ENCODE measurements at places on chromosomes 11 and 22.

DNA sequence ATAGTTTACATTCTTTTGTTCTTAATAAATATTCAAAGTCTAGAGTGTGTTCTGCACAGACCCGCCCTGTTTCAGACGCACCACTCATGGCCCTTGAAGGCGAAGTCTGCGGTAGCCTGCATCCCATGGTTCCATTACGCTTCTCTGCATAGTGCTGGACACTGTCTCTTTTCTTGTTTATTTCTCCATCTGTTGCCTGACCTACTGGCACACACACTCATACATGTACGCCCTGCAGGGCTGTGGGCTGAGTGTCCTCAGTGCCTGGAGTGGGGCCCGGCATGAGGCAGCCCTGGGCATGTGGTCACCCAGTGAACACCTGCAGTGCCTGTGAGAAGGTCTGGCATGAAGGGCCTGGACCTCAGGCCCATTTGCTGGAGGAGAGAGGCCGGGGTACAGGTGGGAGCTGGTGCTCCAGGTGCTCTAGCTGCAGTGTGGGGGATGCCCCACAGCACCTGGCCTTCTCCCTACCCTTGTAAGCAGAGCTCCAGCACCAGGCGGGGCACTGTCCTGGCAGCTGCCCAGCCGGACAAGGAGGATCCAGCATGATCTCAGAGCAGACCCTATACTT, 404.1 kb downstream of the TBC1D22A start:
- no peak for ATAC-seq

- no peak for ATAC-seq
These were observed 10.6 kb downstream of the MMP20 start for GRCh38 chr11:102614485-102614884.

DNA sequence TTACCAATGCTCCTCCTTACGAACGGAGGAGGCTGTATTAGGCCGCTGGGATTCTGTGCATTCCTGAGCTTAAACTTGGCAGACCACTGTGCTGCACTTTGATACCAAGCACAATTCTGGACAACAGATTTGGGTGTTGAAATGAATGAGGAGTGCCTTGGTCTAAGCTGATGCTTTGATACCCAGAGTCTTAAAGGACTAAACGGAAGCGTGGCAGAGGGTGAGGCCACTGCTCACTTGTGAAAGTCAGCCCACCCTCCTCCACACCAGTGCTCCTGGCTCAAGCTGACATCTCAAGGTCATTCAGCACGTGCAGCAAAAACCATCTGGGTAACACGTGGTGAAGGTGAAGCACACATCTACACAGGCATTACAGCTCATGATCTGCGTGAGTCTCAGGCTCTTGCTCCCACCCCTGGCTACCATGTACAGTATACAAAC, 85.9 kb downstream of the MICAL3 start:
- ATAC-seq: no peak

DNA sequence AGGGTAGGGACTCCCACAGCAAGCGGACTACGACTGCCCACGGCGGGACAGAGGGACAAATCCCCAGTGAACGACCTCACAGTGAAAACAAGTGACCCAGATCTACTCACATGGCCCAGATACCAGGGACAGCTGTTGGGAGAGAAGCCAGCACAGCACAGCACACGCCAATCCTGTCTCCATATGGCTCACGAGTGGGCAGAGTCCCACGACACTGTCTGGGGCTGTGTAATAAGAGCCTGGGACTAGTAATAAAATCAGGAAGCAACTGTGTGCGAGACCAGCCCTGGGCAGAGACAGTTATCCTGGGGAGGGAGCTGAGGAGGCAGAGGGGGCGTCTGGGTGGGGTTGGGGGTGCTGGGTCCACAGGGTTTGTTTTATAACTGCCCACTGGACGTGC, 385.0 kb downstream of the CTTN start:
- no peak for ATAC-seq

- no peak for ATAC-seq
These were observed 3.9 kb downstream of the CNIH2 start for GRCh38 chr11:66281776-66282467.

- no peak for ATAC-seq
These were observed 3.7 kb downstream of the ALX4 start for GRCh38 chr11:44306052-44306917.

DNA sequence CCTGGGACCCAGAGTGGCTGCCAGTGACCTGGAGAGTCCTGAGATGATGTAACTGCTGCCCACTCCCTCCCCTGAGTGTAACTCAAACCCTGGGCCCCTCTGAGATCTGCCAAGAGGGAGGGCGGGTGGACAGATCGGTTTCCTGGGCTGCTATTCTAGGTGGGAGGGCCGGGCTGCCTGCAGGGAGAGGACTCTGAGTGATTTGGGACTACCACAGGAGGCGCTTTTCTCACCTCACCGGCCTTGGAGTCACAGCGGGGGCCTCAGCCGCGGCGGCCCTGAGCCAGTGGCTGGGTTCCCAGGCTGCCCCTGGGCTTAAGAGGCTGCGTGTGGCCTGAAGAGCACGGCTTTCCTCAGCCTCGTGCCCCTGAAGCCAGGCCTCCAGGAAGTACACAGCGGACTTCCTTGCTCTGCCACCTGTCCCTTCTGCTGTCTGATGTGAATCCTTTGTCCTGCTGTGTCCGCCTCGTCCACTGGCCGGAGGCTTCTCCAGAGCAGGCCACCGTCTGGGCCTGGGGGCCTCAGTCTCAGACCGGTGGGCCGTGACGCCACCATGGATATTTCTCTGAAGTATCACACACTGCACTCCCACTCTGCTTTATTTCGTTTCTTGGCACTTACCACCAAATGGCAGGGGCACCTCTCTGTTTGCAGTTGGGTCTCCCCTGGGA, 11.5 kb downstream of the RELT start:
- no peak for ATAC-seq

DNA sequence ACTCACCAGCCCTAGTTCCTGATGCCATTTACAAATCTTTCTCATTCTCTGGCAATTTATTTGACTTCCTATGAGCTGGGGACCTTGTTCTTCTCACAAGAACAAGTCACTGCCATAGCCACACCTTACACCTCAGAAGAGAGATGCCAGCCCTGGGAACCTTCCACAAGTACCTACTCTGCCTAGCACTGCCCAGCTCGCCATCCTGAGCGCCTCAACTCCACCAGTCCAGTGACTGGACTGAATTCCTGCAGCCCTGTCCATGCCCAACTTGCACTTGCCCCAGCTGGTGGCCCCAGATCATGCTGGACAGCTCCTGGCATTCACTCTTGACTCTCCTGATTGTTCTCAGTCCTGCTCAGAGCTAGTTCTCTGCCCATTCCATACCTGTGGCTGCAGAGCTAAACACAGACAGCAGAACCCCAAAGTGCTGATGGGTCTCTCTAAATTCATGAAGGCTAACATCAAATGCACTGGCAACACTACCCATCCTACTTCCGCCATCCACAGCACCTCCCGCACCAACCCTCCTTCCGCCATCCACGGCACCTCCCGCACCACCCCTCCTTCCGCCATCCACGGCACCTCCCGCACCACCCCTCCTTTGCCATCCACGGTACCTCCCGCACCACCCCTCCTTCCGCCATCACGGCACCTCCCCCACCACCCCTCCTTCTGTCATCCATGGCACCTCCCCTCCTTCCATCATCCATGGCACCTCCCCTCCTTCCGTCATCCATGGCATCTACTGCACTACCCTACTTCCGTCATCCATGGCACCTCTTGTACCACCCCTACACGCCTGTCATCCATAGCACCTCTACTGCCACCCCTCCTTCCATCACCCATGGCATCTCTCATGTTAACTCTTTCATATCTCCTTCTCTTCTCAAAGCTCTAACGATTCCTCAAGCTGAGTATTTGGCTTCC, 23.6 kb upstream of the SLC25A1 start:
- ATAC-seq: no peak

DNA sequence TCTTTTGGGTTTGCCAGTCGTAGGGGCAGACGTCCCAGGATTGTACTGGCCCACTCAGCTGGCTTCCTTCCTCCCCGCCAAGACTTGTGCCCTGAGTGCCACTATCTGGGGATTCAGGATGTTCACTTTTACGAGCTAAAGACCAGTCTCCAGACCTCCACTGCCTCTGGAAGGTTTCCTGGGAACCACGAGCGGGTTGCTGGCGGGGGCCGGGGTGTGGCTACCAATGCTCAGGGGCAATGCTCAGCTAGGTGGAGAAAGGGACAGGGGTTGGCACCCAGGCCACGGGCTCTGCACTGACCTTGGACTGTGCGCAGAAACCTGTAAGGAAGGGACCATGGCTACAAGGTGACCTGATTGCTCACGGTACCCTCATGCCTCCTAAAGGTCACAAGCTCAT, 2.2 kb downstream of the NEFH start:
- ATAC-seq: no peak

- ATAC-seq: no peak
These were observed 464 bp upstream of the CECR2 start for GRCh38 chr22:17368554-17369438.

Measured in activated CD4-positive, CD25-positive, alpha-beta regulatory T cell treated with anti-CD3 and anti-CD28 coated beads, Interleukin-2, amount 50 U/mL, for 24 hours (primary cell).